ENCODE measurements at places on chromosomes 13 and 19. TPM values are rescaled to one million over a fixed set of nuclear protein-coding genes. Genes with fewer than 3 reads are reported as not detected.
A peak's percentile ranks its signal among the peaks of the same experiment; 100 is the strongest.

- H3K4me3 ChIP-seq: no peak overlapping the region
- peak overlapping the region; percentile 25 for H3K27ac ChIP-seq
- no peak for DNase-seq
- H3K36me3 ChIP-seq: no peaks in the 10 kb centered on the region
- peaks cover 32% of the 10 kb centered on the region for H3K4me1 ChIP-seq
These were observed 22.8 kb upstream of the BCL3 start for GRCh38 chr19:44725684-44726083.

DNA sequence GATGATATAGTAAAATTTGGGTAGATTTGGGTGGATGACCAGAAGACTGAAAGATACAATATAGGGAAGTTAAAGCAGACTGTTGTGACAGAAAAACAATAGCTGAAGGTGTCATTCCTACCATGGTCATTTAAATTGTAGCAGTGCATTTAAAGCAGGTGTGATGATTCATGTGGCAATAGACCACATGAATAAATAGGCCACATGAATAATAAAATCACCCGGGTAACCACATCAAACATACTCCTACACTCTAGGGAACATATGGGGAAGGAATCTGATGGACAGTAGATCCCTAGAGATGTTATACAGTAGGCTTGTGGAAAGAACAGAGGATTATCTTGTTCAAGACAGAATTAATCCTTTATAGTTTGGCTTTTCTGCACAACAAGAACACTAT is 392.6 kb downstream of the SLITRK5 start:
- H3K27ac ChIP-seq: no peak overlapping the region

GRCh38 chr19:51141181-51141580 is 920 bp upstream of the SIGLEC7 start:
- no peaks in the 10 kb centered on the region for H3K4me1 ChIP-seq
- no peaks in the 10 kb centered on the region for H3K36me3 ChIP-seq
- no peak overlapping the region for H3K4me3 ChIP-seq
- DNase-seq: no peak

DNA sequence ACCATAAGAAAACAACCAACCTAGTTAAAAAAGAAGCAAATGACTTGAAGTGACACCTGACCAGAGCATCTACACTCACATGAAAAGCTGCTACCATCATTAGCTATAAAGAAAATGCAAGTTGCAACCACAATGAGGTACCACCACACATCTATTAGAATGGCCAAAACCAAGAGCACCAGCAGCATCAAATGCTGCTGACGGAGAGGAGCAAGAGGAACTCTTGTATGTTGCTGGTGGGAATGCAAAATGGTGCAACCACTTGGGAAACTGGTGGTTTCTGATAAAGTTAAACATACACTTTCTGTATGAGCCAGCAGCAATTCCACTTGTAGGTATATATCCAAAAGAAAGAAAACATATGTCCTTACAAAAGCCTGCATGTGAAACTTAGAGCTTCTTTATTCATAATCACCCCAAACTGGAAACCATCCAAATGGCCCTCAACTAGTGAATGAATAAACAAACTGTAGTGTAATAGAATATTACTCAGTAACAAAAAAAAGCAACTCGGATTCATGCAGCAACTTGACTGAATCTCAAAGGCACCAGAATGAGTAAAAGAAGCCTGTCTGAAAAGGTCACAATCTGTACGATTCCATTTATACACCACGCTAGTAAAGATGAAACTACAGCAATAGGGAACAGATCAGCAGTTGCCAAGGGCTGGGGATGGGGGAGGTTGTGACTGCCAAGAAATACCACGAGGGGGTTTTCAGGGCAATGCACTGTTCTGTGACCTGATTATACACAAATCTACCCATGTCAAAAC is 60.9 kb upstream of the RANBP3 start:
- peaks cover 36% of the 10 kb centered on the region for H3K36me3 ChIP-seq
- peaks cover 13% of the 10 kb centered on the region for H3K4me1 ChIP-seq
- no peak overlapping the region for H3K4me3 ChIP-seq
- H3K27me3 ChIP-seq: no peaks in the 10 kb centered on the region
- no peak overlapping the region for H3K27ac ChIP-seq

DNA sequence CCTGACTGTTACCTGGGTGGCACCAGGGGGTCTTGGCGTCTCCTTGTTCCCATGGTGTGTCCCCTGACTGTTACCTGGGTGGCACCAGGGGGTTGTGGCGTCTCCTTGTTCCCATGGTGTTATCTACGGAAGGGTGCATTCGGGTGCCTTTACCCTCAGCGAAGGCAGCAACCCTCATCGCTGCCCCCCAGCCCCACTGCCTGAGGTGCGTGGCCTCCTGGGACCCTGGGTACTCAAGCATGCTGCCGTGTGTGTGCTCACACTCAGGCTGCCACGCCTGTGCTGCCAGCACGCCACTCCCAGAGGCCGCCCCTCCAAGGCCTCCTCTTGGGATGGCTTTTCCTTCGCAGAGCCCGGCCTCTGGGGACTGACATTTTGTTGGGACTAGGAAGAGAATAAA is 25.1 kb downstream of the TFDP1 start:
- H3K27me3 ChIP-seq: no peaks in the 10 kb centered on the region
- H3K4me1 ChIP-seq: no peaks in the 10 kb centered on the region
- H3K4me3 ChIP-seq: no peak overlapping the region
- DNase-seq: no peak

GRCh38 chr13:103926118-103926517 is 859.9 kb upstream of the SLC10A2 start:
- H3K27me3 ChIP-seq: no peaks in the 10 kb centered on the region
- DNase-seq: no peak
- no peaks in the 10 kb centered on the region for H3K4me1 ChIP-seq

DNA sequence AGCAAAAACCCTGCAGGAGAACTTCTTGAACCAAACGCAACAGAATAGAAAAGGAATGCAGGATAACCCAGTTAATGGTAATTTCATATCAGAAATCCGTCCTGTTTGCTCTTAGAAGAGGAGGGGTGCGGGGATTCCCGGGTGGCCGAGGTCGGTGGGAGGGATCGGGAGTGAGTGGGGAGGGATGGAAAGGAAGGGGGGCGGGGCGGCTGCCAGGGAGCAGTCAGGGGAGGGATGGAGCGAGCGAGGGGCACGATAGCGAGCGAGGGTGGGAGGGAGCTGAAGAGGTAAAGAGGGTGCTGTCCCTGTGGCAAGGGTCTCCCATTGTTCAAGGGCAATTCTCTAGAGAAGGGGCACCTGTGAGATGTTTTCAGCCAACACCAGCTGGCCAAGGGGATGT is 26.5 kb downstream of the CD177 start:
- H3K4me1 ChIP-seq: no peaks in the 10 kb centered on the region
- no peaks in the 10 kb centered on the region for H3K36me3 ChIP-seq

GRCh38 chr13:46571909-46572595 is 19.1 kb downstream of the LRCH1 start:
- DNase-seq: no peak
- no peaks in the 10 kb centered on the region for H3K27me3 ChIP-seq
- no peak overlapping the region for H3K4me3 ChIP-seq
- H3K4me1 ChIP-seq: peaks cover 89% of the 10 kb centered on the region
- peak overlapping the region; percentile 14 for H3K27ac ChIP-seq

GRCh38 chr13:27833206-27833605 is 40.9 kb downstream of the GSX1 start:
- no peak for DNase-seq
- H3K4me1 ChIP-seq: peaks cover 8% of the 10 kb centered on the region
- H3K27me3 ChIP-seq: no peaks in the 10 kb centered on the region
- H3K4me3 ChIP-seq: no peak overlapping the region
- H3K36me3 ChIP-seq: no peaks in the 10 kb centered on the region

- no peak overlapping the region for H3K27ac ChIP-seq
- DNase-seq: peak; percentile 29
- H3K4me3 ChIP-seq: no peak overlapping the region
- peaks cover 39% of the 10 kb centered on the region for H3K36me3 ChIP-seq
- peaks cover 13% of the 10 kb centered on the region for H3K4me1 ChIP-seq
These were observed 101.1 kb downstream of the ZAR1L start for GRCh38 chr13:32214071-32214470.

DNA sequence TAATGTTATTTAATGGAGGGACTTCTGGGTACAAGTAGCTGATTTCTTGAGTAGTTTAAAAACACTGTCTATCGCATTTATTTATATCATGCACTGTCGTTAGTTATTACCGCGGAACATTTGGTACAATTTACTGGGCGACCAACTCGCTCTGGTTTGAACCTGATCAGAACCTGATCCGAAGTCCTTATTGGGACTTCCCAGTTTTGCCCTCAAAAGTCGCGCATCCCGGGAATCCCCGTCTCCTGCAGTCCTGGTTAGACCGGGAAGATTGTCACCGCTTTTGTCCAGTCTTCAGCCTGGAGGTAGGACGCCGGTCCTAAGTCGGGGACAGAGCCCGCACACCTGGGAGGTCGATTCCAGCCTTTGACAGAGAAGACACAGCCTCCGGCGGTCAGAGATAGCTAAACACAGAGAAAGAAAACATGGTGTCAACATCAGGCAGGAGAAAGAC is 694 bp downstream of the CLN5 start:
- H3K4me3 ChIP-seq: peak overlapping the region; percentile 95
- peak overlapping the region; percentile 94 for H3K27ac ChIP-seq
- no peaks in the 10 kb centered on the region for H3K27me3 ChIP-seq
- DNase-seq: no peak
- H3K36me3 ChIP-seq: peaks cover 21% of the 10 kb centered on the region
- peaks cover 28% of the 10 kb centered on the region for H3K4me1 ChIP-seq

DNA sequence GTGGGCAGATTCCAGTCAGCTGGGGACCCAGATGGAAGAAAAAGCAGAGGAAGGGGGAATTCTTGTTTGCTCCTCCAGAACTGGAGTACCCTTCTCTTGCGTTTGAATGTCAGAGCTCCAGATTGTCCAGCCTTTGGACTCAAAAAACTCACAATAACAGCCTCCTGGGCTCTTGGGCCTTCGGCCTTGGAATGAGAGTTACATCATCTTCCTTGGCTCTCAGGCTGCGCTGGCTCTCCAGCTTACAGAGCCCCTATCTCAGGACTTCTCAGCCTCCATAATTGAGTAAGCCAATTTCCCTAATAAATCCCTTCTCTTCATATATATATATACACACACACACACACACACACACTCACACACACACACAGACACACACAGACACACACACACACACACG is 1215.7 kb upstream of the SLC10A2 start:
- H3K36me3 ChIP-seq: no peaks in the 10 kb centered on the region
- no peaks in the 10 kb centered on the region for H3K4me1 ChIP-seq
- DNase-seq: no peak
- no peaks in the 10 kb centered on the region for H3K27me3 ChIP-seq
- H3K4me3 ChIP-seq: no peak overlapping the region

The SMIM44 gene
- not detected for total RNA-seq

The ZNF556 gene
- total RNA-seq: 0.42 TPM
